Hepatic stellate cell (primary cell): ENCODE measurements at places on chromosomes 11 and 22.
A peak's percentile ranks its signal among the peaks of the same experiment; 100 is the strongest.

- DNase-seq = no peak
Observed at GRCh38 chr11:57972013-57972367, 51.7 kb upstream of the OR9Q1 start.

DNA sequence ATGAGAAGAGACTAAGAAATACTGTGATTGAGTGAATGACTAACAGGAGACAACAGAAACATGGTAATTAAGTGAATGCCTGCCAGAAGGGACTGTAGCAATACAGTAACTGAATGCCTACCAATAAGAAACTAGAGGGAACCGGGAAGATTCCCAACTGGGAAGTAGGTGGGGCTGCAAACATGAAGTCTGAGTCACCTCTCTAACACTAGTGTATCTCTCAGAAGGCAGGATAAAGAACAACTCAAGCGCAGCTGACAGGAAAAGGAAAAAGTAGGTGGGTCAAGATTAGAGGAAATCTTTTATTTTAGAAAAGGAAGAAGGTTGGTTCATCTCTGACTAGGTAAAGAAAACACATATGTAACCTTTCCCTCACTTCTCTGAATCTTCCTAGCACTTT is 14.0 kb downstream of the C11orf42 start:
- DNase-seq = peak; percentile 79

- no peak for DNase-seq
Observed at GRCh38 chr11:68351450-68352275, 39.3 kb downstream of the LRP5 start.

DNA sequence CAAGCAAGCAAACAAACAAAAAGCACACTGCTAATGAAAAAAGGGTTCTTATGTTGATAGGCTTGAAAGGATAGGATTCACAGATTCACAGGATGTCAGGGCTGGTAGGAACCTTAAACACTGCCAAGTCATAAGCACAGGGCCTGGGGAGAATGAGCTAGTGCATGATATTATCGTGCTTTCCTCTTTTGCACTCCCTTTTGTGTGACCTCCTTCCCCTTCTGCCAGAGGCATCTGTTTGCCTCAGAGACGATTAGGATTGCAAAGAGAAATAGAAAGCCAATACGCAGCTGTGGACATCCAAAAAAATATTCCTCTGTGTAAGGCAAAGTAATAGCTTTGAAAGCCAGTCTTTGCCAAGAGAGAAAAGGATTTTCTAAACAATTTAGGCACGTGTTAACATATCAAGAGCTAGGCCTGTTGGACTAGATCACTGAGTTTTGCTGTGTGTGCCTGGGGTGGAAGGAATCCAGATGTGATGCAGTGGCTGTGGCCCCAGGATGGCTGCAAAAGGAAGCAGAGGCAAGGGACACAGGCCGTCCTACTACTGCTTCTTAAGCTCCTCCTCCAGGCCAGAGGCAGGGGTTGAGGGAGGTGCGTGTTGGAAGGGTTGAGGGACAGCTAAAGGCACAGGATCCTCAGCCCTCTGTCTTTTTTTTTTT is 30.6 kb downstream of the MCHR1 start:
- peak; percentile 40 for DNase-seq

DNA sequence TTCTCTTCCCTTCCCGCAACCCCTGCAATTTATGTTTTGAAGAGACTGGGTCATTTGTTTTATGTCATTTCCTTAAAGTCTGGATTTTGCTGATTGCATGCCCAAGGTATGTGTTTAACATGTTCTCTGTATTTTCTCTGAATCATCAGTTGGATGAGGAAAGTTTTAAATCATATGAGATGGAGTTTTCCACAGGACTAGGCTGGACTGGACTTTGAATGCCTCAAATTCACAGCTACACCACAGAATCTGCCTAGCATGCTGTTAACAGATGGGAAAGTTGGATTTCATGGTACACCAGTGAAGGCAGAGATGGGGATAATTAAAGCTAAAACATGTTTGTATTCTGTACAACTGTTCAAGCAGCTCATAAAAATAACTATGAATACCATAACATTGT is 62.6 kb downstream of the CWC15 start:
- DNase-seq = no peak

GRCh38 chr11:88431675-88432341 is 94.3 kb upstream of the CTSC start:
- DNase-seq = no peak

GRCh38 chr11:1194977-1195681 is 27.7 kb upstream of the MUC5B start:
- DNase-seq = no peak

DNA sequence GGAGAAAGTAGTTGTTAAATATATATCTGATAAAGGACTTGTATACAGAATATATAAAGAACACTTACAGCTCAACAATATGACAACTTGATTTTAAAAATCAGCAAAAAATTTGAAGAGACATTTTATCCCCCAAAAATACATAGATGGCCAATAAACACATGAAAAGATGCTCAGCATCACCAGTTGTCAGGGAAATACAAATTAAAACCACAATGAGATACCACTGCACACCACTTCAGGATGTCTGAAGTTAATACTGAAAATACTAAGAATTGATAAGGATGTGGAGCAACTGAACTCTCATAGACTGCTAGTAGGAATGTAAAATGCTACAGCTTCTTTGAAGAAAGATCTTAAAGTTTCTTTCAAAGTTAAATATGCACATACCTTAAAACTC is 49.2 kb downstream of the KREMEN1 start:
- DNase-seq = no peak

- no peak for DNase-seq
Observed at GRCh38 chr22:25911243-25911972, 169.4 kb downstream of the MYO18B start.

DNA sequence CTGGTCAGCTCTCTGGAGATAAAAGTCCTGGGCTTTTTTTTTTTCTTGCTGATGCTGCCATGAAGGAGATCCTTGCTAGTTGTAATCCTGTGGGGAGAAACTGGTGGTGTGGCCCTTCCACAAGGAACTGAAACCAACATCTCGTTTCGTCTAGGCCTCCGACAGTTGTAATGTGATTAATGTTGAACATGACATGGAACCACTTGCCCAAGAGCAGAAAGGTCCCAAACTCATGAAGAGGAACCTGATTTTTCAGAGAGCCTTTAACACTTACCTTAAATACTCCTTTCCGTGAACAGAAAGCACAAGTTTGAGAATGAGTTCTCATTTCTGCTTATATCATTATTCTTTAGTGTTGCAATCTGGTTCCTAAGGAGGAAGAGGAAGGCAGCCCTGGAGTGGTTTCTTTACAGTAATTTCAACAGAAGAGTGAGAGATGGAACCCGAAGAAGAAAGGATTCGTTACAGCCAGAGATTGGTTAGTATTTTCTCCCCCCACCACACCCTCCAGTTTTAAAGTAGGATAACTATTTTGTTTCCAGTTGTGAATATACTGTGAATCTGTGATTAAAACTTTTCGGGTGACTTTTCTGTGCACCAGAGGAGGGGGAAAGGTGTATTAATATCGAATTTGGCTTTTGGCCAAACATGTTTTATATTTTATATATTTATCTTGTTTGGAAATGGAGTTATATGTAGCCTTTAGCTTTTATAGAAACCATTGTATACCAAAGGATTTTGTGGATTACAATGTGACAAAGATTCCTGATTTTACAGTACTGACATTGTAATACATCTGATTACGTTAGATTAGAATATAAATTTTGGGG is 2.0 kb downstream of the KDM2A start:
- DNase-seq = peak; percentile 24

GRCh38 chr11:86743223-86744118 is 56.9 kb upstream of the PRSS23 start:
- peak; percentile 63 for DNase-seq

DNA sequence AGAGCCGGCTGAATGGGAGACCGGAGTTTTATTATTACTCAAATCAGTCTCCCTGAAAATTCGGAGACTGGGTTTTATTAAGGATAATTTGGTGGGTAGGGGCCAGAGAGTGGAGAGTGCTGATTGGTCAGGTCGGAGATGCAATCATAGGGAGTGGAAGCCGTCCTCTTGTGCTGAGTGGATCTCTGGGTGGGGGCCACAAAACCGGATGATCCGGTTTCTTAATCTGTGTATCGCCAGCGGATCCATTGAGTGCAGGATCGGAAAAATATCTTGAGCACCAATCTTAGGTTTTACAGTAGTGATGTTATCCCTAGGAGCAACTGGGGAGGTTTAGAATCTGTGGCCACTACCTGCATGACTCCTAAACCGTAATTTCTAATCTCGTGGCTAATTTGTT is 886 bp upstream of the NIPSNAP1 start:
- DNase-seq = no peak

GRCh38 chr11:1779806-1780699 is 16.3 kb upstream of the CTSD start:
- no peak for DNase-seq

DNA sequence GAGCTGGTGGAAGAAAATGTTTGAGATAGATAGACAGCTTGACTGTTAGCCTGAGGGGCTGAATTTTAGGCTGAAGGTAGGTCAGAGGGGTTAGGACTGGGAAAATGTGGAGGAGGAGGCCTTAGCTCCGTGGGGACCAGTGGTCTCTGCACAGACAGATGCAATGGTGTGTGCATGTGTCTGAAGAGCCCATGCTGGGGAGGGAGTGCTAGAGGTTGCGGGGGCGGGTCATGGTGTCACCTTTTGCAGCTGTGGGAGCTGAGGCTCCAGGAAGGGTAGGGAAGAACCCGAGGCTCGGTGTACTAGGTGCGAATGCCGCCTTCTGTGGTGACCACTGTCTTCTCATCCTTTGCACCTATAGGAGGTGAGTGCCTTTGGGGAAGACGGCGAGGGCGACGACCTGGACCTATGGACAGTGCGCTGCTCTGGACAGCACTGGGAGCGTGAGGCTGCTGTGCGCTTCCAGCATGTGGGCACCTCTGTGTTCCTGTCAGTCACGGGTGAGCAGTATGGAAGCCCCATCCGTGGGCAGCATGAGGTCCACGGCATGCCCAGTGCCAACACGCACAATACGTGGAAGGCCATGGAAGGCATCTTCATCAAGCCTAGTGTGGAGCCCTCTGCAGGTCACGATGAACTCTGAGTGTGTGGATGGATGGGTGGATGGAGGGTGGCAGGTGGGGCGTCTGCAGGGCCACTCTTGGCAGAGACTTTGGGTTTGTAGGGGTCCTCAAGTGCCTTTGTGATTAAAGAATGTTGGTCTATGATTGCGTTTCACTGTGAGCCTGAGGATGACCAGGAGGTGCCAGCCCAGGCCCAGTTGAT is 1.6 kb downstream of the SDF2L1 start:
- DNase-seq = no peak
